ENCODE measurements at places on chromosomes 5 and 9.

DNA sequence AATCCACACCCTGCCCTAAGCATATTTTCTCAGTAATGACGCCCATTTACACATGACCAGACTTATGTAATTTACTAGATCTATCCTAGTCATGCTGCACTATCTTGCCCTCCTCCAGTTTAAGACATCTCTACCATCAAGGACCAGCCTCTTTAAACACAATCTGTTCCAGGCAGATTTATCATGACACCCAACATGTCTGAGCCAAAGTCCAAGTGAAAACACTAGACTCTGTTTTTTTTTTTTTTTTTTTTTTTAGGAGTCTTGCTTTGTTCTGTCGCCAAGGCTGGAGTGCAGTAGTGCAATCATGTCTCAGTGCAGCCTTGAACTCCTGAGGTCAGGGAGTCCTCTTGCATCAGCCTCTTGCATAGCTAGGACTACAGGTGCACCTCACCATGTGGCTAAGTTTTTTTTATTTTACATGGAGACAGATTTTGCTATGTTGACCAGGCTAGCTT, 354.6 kb downstream of the ARRDC3 start:
- DNase-seq: no peak

DNA sequence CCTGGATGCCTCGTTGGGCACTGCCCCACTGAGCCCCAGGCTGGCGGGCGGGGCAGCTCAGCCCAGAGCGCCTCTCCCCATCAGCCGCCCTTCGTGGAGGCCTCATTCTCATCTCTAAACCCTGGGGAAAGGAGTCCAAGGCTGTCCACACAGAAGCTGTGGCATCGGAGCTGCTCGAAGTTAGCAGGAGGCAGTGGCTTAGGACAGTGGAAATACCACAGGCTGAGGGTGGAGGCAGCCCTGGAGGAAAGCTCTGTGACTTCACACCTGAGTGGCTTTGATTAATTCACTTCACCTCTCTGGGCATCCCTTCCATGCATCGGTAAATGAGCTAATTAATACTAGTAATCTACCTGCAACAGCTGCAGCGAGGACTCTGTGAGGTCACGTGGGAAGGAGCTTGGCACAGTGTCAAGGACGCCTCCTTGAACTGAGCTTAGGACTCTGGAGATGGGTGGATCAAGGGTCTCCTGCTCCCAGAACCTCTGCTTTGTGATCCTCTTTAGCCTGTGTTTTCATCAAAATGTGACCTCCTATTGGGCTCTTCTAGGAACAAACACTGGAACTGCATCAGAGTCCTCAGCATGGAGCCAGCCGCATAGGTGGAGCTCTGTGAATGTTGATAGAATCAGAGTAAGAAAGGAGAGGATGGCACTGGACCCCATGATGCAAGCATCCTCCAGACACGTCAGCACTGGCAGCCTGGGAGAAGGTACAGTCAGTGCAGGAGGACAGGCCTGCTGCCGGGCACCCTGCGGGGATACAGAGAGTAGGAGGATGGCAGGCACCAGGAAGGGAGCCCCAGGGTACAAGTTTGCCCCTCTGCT, 842 bp upstream of the ANGPTL2 start:
- DNase-seq: no peak

- DNase-seq: no peak
These were observed 83.6 kb upstream of the ADAMTSL1 start for GRCh38 chr9:18390393-18390792.

GRCh38 chr5:176629853-176630680, at the start of the genes EIF4E1B and SNCB:
TSS of gene EIF4E1B (plus strand) at chr5:176630675. CDS start at chr5:176642788, 12,113 bp downstream.
TSS of gene SNCB (minus strand) at chr5:176630534. CDS start at chr5:176629654, 880 bp downstream.
- DNase-seq: peak; percentile 52

- no peak for DNase-seq
These were observed 1523.6 kb upstream of the WWC1 start for GRCh38 chr5:166767858-166768257.

- no peak for DNase-seq
These were observed 123.0 kb downstream of the ADAMTSL1 start for GRCh38 chr9:18596920-18597319.

- no peak for DNase-seq
These were observed 23.1 kb upstream of the CKMT2 start for GRCh38 chr5:81209869-81210493.

- DNase-seq: no peak
These were observed 57.7 kb upstream of the MAST4 start for GRCh38 chr5:66538531-66538930.

GRCh38 chr9:36258208-36258995, at the start of gene GNE:
TSS of gene GNE (minus strand) at chr9:36258448. CDS start at chr9:36249355, 9,093 bp downstream.
- peak; percentile 96 for DNase-seq

GRCh38 chr9:130234340-130235260, 31.0 kb upstream of the HMCN2 start:
- no peak for DNase-seq

GRCh38 chr9:120904978-120905301, 21.7 kb downstream of the TRAF1 start:
- no peak for DNase-seq

DNA sequence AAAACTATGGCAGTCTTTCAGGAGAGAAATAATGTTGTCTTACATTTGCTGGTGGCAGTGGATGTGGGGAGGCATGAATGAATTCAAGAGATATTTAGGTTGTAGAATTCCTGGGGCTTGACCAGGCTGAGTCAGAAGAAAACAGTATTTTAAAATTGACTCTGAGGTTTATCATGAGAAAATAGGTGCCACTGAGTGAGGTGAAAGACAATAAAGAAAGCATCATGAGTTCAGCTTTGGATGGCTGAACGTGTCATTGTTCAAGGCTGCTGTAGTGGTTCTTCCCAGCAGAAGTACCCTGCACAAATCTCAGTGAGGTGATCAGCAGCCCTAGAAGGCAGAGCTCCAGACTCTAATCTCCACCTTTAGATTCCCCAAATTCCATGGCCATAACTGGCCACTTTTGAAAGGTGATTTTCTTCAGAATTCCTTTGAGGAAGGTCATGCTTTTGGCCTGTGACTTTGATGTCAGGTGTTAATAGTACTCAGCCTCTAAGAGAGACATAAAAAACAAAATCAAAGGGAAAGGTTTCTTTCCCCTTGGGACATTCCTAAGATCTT, 395.4 kb downstream of the NTRK2 start:
- DNase-seq: no peak

- no peak for DNase-seq
These were observed 399.8 kb downstream of the OSTF1 start for GRCh38 chr9:75487856-75488718.

DNA sequence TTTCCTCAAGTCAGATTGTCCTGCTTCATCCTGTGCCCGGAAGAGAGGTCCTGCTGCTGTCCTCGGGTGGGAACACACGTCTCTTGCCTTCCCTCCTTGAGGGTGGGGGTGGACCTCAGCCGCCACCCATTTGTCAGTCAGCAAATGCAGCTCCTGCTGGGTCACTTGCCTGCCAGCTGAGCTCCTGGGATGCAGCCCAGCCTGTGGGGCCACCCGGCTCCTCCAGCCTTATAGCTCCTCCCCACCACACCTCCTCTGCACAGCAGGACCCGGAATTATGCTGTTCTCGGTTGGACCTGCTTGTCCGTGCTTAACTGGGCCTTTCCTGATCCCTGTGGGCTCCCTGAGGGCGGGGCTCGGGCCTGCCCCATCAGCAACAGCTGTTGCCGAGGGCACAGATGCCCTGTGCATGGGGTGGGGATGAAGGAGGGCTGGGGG, 52.7 kb downstream of the RXRA start:
- DNase-seq: no peak

- DNase-seq: no peak
These were observed 452.7 kb downstream of the BNC2 start for GRCh38 chr9:16417749-16418148.

GRCh38 chr5:73792687-73793320, 166.8 kb downstream of the ARHGEF28 start:
- DNase-seq: peak; percentile 26

GRCh38 chr5:108711898-108712297, 35.8 kb upstream of the FER start:
- no peak for DNase-seq

GRCh38 chr9:104923740-104924139, 4.2 kb downstream of the ABCA1 start:
- DNase-seq: no peak

DNA sequence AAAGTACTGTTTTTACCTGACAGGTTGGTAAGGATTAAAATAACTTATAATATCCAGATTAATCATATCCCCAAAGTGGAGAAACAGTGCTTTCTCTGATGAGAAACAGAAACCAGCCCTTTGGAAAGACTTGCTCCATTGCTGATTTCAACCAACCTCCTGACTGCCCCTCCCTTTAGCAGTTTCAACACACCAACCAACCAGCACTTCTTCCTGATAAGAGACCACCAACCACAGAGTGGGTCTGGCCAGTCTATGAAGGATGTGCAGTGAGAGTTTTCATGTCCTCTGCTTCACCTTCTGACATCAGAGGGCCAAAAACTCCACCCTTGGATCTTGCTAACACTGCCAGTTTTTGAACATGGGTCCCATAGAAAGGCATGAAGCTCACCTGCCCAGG, 28.1 kb downstream of the RIGI start:
- no peak for DNase-seq

GRCh38 chr5:6766604-6767093, 53.4 kb downstream of the TENT4A start:
- no peak for DNase-seq

DNA sequence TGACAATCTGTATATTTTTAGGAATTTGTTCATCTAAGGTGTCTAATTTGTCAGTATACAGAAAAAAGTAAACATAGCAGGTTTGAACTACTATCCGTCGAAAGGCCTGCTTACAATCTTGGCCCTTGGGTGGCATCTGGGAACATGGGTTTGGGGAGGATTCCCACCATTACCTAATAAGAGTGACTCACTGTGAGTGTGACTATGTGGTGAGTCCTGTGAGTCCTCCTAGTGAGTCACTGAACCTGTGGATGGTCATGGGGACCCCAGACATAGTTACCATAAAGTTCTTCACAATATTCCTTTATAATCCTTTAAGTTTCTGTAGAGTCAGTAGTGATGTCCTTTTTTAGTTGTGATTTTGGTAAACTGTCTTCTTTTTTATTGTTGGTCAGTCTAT, 37.0 kb downstream of the RNF130 start:
- DNase-seq: no peak

GRCh38 chr5:67283275-67283987, 86.8 kb upstream of the CD180 start:
- no peak for DNase-seq

- no peak for DNase-seq
These were observed 1.7 kb downstream of the GRIN3A start for GRCh38 chr9:101736717-101737116.

DNA sequence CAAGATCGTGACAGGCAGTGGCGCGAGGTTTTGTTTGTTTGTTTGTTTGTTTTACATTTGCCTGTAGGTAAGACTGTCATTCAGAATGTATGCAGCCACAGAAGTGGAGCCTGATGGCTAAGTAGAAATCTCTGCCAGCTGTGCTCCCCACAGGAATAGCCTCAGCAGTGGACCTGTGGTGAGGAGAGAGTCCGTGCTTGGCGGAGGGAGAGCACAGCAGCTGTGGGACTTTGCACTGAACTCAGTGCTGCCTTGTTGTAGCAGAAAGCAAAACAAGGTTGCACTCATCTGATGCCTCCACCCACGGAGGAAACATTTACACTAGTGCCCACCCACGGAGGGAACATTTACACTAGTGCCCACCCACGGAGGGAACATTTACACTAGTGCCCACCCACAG, 4.4 kb upstream of the ZNF782 start:
- no peak for DNase-seq

GRCh38 chr9:136622538-136622948, 40.2 kb upstream of the EGFL7 start:
- no peak for DNase-seq

DNA sequence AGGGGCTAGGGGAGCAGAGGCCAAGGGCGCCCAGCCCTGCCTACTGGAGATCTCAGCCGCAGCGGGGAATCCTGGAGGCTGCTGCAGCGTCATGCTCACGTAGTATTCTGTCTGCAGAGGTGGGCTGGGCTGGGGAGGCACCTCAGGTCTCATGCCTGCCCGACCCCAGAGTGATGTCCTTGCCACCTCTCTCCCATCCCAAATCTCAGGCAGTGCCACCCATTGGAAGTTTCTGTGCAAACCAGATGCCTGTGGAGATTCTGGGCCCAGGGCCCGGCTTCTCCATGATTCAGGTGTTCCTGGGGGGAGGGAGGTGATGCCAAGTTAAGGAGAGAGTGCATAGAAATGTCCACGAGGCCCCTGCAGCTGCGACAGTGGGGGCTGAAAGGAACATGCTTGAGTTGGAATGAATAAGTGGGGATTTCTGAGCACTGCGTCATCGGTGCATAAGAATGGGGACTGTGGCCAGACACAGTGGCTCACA, 72.0 kb downstream of the ANKRD33B start:
- DNase-seq: no peak

- no peak for DNase-seq
These were observed 53.5 kb downstream of the NEURL1B start for GRCh38 chr5:172694541-172694940.

- DNase-seq: no peak
These were observed 129.5 kb upstream of the RAPGEF1 start for GRCh38 chr9:131869348-131869747.

GRCh38 chr5:145178641-145179523, 656.3 kb downstream of the PRELID2 start:
- no peak for DNase-seq

- no peak for DNase-seq
These were observed 276.9 kb downstream of the EFNA5 start for GRCh38 chr5:107393851-107394250.

DNA sequence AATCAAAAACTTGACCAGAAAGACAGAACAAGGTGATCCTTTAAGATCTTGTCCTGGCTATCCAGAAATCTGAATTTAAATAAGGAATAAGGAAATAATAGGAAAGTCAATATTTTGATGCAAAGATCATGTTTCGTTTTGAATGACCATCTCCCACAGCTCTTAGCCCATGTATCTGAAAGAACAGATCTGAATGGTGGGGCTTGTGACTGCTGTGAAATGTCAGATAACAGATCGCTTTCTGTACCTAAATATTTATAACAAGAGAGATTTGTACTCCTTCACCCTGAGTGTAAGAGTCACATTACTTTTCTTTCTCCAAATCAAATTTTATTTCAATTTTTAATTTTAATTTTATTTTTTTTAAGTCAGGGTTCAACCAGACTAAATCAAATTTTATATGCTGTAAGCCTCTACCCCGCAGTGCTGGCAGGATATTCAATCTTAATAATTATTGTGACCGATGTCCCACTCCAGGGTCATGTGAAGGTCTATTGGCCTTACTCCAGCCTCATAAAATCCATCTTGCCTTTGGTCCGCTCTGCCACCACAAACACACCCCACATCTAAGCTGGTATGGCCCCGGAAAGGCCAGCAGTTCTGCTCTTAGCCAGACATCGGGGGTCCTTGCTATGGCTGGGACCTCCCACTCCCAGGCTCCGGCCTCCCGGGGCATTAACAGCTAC, 7.0 kb upstream of the SLC26A2 start:
- DNase-seq: no peak

DNA sequence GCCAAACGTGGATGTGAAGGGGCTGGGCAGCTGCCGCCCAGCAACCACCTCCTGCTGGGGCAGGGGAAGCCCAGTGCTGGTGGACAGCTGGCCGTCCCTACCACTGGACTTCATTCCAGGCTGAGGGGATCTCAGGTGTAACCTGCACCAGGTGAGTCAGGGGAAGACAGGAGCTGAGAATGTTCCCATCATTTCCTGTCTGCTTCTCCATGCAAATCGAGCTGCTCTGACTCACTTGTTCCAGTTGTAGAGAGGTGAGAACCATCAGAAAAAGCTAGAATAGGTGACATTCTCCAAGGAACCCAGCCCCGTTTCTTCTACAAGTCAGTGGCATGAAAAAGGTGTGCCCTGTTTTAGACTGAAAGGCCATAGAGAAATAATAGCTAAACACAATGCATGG, 21.8 kb upstream of the BARX1 start:
- DNase-seq: no peak
